ENCODE measurements at places on chromosomes 4 and X.

DNA sequence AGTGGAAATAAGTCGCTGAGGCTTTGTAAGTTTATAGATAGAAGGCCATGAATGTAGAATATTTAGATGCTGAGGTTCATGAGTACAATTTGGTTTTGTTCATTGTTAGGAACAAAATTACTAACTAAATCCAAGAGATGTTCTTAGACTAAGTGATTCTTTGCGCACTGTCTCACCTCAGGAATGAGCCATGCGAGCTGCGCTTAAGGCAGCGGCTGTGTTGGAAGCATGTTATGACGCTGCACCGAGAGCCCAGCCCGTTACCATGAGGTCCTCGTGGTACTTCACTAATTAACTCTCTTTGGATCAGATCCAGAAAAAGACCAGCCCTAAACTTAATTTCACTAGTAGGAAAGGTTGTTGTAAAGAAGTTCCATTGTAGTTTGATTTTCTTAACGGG, 166.2 kb downstream of the RAPGEF2 start:
- no peak for DNase-seq

GRCh38 chr4:94571715-94572114, 120.0 kb downstream of the PDLIM5 start:
- no peak for DNase-seq

DNA sequence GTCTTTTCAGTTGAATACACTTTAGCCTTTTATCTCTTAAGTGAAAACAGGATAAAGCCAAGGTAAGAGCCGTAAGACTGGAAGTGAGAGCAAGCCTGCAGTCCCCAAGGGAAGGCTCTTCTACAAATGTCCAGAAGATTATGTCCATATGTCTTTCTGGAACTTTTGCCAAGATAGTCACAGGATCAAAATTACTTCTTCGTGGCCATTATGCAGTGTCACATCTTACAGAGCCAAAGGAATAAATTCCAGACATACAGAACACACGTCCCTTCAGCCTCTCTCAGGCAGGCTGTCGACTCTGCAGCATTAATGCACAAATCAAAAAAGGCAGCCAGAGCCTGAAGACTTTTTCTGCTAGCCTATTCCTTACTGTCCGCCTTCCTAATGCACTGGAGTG, 10.9 kb upstream of the GATB start:
- no peak for DNase-seq

- no peak for DNase-seq
These were observed 3.5 kb downstream of the JAKMIP1 start for GRCh38 chr4:6196871-6197270.

DNA sequence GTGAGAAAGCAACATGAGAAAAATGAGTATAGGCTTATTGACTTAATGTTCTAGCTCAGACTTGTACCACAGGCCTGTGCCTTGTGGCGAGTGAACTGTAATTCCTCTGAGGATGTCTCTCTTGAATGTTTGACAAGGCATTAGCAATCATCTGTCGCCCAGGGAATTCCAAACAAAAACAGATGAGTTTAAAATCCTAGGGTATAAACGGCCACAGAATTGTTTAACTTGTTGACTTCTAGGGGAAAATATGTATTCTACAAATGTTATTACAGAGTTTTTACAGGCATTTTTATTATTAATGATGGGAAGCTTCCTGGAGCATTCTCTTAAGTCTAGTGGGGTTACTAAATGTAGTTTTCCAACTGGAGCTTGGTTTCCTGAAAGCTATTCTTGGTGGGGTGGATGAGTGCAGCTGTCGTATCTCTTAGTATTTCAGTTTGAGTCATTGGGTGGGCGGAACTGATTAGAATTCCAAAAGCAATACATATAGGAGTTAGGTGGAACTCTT, 40.6 kb downstream of the ARHGAP10 start:
- no peak for DNase-seq

DNA sequence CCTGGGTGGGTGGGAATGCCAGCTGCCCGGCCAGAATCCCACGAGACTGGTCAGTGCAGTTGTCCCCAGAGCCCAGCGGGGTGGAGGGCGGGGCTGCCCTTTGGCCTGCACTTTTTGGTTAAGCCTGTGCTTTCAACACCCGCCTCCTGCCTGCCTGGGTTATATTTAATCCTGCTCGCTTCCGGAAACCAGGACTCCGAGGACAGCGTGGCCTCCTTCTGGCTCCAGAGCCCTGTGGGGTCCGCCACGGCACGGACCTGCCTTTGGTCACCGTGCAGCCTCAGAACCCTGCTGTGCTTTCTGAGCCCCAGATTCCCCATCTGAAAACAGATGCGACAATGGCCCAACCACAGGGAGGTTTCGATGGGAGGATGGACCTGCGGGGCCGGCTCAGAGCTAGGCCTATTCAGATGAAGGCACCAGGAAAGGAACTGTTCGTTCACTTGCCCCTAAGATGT, 29.4 kb upstream of the KIAA0232 start:
- DNase-seq: no peak

DNA sequence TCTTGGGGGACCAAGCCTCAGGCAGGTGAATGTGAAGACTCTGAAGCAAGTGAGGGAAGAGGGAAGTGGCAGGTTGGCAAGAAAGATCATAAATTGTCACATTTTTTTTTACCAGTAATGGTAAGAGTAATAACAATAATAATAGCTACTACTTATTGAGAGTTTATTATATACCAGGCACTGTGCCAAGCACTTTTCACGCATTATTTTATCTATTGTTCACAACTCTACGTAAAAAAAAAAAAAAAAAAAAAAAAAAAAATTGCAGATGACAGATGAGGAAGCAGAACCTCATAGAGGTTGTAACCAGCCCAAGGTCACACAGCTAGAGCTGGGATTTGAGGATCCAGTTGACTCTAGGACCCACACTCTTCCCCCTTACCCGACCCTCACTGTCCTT, 40.9 kb downstream of the TSC22D3 start:
- DNase-seq: no peak

DNA sequence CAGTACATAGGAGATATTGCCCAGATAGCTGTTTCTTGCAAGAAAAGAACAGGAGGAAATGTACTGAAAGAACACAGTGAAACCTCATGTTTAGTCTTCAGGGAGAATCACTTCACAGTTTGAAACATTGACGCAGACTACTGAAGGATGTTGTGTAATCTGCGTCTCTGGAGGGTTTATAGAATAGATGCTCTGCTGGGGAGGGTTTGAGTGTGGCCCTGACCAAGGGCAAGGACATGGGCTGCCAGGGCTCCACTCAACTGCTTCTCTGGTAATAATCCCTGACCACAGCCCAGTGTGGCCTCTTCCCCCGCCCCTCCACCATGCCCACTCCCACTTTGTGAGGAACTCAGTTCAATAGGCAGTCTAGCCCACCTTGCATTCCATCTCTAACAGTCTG, 15.8 kb upstream of the ACE2 start:
- DNase-seq: no peak

DNA sequence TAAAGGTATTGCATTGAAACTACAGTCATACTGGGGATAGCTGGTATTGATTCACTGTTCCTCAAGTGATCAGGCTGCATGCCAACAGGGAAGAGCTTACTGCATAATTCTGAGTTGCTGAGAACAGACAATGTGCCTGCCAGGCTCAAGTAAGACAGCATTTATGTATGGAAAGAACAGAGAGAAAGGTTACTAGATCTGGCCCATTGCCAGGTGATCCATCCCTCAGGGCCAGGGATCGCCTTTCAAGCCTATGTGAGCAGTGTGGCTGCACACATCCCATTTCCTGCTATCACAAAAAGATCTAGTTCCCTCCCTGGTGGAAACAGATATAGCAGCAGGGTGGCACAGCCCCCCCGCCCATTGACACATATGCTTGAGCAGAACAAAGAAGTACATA, 254.0 kb downstream of the TMA16 start:
- no peak for DNase-seq
